Right kidney (tissue), 9 donors: ENCODE measurements at places on chromosomes 6 and 20.

DNA sequence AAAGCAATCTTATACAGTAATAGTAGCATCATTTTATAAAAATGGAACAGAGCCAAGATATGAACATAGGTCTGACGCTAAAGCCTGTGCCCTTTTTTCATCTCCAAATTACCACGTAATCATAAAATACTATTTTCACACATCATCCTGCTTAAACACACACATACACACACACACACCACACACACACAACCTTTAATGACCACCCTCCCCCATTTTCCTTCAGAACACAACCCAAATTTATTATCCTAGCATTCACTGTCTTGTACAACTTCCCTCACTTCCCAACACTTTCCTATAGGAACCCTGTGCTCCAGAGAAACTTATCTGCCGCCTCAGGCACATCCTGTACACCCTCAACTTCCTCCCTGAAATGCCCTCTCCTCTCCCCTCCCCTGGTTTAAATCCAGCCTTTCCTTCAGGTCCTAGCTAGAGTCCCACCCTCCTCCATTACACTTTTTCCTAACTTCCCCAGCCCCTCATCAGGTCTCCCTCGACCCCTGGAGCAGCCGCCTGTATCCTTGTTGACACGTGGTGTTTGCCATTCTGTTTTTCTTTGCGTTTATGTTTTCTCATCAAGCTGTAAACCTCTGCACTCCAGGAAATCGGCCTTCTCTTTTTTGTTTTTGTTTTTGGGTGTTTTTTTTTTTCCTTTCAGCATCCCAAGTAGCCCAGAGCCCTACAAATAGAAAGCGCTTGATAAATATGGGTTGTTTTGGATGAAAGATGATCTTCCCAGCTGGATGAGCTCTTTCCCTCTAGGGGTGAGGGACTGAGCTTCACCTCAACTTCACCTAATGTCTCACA lies 968 bp upstream of the MMP24 start:
- peak; percentile 9 for DNase-seq

DNA sequence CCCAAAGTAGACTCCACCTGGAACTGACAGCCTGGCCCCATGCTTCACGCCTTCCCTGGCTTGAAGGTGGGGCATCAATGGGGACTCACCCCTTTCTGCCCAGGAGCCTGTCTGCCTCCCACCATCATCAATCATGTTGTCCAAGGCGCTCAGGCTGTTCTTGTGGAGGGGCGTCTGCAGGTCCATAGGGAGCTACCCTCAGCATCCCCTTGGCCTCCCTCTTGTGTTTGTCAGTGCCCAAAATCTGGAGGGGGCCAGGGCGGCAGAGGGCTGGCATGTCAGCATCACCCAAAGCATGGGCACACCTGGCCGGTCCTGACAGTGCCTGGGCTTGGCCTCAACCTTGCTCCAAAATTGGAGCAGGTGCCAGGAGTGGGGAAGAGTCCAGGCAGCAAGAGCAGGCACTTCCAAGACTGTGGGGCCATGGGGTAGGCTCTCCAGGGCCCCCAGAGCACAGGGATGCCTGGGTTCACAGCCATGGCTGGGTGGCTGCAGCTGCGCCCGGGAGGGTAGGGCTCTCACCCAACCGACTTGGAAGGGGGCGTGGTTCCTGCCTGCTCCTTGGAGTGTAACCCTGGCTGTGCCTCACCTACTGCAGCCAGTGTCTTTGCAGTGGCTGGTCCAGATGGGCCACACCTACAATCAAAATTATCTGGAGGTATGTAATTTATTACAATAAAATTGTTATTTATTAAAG lies 903.4 kb downstream of the EYS start:
- DNase-seq: no peak

GRCh38 chr20:14832630-14833029 lies 495.2 kb upstream of the FLRT3 start:
- no peak for DNase-seq

GRCh38 chr20:36499723-36500501 lies 41.4 kb upstream of the MYL9 start:
- DNase-seq: no peak

GRCh38 chr20:13784271-13784892 lies 337 bp downstream of the ESF1 start:
- DNase-seq: no peak

DNA sequence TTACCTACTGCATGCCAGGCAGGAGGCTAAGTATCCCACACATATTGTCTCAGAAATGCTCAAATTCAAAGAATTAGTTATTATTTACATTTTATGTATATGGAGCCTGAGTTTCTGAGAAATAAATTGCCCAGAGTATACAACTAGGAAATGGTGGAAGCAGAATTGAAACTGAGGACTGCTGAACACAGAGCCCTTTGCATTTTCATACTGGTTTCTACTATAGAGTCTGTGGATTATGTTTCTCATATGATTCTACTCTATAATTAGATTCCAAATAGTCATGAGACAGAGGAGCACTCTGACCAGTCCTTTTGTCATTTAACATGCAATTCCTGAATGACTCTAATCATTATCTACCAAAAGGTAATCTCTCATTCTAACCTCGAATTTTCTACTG lies 254.3 kb downstream of the LMBRD1 start:
- DNase-seq: no peak

GRCh38 chr20:57943950-57944349 lies 234.1 kb upstream of the PMEPA1 start:
- DNase-seq: no peak

DNA sequence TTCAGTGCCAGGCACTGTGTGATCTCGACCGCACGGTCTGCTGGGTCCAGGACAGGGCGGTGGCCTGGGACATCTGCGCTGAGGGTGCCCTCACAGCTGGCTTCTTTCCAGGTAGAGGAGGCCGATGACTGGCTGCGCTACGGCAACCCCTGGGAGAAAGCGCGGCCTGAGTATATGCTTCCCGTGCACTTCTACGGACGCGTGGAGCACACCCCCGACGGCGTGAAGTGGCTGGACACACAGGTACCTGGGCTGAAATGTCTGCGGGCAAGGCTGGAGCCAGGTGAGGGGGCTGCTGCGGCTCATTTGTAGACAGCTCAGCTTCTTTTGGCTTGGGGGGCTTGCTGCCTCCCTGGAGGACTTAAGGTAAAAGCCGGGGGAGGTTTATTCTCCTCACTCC lies 26.6 kb downstream of the PYGB start:
- no peak for DNase-seq

DNA sequence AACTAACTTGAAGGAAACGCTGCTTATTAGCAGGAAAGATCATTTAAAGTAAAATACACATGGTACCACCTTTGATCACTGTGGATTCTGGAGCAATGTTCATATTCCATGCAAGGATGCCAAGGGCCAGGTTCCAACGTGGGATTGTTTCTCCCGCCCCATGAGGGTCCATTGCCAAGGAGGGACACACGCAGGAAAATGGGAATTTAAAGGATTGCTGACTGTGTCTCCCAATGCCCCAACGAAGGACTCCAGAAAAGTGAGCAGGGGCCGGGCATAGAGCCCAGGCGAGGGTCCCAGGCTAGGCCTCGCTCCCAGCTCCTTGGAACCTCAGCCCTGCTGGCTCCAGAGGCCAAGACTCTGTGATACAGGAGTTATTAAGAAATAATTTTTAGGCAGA lies 111.2 kb downstream of the DACT2 start:
- DNase-seq: no peak

DNA sequence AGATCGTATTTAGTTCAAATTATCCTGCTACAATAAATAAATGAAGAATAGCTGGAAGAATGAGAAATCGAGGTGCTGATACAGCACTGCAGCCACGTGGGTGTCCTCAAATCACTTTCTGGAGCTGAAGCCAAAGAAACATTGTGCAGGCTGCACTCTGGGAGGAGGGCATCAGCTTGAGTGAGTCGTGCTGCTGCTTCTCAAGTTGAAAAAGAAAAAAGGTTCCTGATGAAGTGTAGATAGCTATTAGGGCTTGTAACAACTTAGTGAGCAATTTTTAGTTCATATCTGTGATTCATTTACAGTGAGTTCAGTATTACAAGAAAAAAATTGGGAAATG lies 40.5 kb downstream of the DSE start:
- no peak for DNase-seq

GRCh38 chr6:120230008-120230407 lies 880.4 kb upstream of the MAN1A1 start:
- DNase-seq: no peak

DNA sequence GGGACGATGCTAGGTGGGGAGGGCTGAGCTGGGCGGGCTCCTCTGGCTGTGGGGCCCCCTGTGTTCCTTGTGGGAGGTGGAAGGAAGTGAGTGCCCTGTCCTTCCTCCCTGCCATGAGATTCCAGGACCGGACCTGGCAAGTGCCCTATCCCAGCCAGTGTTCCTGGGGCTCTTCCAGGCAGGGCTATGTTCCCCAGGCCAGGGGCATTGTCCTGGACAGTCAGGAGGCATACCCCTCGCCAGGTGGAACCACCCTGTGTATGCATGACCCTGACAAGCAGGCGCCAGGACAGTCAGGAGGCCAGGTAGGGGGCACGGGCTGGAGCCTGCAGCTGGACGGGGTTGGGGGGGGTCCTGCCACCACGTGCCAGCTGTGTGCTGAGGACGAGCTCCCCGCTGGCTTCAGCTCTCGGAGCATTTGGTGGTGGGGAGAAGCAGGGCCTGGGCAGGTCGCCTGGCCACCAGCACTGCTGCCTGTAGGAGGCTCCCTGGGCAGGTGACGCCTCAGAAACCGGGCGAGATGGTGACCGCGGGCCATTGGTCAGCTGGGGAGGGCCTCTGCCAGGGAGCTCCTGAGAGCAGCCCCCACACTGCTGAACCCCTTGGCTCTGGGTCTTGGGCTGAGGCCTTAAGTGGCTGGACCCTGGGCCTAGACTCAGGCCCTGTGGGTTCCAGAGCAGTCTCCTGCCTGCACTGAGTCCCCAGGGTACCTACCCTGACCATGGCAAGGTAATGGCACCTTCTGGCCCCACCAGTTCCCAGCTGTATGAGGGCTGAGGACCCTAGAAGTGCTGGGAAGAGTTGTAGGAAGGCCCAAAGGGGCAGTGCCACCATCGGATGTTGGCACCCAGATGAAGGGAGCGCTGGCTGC lies 694 bp downstream of the SLC17A9 start:
- DNase-seq: no peak

DNA sequence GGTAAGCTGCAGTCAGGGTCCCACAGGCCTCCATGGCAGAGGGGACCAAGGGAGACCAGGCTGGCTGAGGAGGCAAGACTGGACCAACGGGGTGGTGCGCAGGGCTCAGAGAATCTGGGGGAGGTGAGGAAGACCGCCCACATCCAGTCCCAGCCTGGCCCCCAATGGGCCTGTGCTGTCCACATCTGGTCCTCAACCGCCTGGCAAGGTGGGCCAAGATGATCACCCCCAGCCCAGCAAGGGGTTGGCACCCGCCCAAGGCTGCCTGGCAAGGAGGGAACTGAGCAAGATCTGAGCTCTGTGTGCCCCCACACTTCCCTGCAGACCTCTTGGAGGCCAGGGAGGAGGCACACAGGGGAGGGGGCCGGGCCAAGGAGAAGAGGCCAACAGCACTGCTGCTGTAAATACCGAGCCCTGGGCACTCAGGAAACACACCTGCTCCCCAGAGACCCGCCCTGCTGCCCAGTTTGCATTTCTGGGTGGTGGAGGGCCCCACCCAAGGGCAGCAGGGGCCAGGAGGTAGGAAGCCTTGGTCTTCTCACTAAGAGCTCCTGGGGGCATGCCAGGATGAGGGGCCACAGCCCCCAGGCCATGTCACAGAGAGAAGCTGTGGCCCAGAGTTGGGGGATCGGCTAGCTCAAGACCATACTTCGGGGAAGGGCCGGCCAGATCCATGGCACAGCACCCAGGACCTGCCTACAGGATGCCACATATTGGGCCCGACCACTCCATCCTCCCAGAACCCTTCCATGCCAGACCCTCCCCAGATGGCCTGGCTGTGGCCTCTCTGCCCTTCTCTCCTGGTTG lies 109.6 kb downstream of the ASXL1 start:
- DNase-seq: no peak

GRCh38 chr6:158808442-158808833 lies 10.7 kb downstream of the EZR start:
- DNase-seq: no peak

GRCh38 chr6:161242779-161243693 lies 30.8 kb downstream of the AGPAT4 start:
- no peak for DNase-seq

GRCh38 chr6:4021854-4022695 lies 56.9 kb downstream of the FAM217A start:
- no peak for DNase-seq

DNA sequence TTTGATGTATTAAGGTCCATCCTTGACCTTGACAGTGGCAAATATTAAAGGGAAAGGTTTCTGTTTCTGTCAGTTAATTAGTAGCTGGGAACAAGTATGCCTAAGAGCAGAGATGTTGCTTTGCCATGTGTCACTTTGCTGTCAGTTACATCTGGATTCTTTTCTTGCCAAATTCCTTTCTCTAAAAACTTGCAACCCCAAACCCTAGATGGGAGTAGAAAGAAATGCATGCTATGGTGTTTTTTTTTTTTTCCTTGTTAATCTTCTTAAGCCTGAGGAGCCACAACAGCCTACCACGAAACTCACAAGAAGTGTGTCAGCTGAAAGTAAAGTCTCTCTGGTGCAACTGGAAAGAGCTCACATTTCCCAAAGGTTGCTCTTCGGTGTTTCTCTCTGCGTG lies 18.0 kb upstream of the CLDN20 start:
- no peak for DNase-seq

DNA sequence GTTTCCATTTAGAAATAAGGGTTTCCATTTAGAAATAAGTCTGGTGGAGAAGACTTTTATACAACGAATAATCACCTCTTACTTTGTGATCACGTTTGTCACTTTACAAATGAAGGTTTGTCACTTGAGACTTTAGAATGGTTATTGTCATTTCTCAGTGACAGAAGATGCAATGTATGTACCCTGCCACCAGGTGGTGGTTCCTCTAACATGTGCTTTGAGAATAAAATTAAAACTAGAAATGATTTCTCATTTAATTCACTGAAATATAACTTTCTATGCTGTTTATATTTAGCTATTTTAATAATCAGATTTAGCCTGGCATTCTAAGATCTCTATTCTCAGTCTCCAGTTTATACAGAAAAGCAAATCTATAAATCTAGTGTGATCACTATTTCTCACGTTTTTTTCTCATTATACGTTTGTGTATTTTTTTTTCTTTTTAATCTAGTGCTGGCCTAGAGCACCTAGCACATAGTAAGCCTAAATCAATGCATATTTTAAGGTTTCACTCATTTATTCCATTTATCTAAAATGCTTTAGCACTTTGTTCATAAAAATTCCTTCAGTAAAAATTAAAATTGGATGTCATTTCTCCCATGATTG lies 57.4 kb upstream of the TFAP2D start:
- no peak for DNase-seq

DNA sequence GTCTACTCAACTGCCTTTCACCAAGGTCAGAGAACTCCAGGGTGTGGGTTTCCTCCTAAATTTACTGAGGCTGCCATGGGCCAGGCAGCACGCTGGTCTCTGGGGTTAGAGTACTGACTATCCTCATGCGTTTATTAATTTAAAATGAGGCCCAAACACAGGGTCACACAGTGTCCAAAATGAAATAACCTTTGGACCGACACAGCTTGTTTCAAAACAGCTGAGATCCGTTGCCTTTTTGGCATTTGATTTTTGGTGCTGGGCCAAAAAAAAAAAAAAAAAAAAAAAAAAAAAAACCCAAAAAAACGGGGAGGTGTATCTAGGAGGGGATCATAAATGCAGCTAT lies 14.6 kb upstream of the TOX2 start:
- no peak for DNase-seq

GRCh38 chr6:169075211-169075914 lies 178.3 kb downstream of the THBS2 start:
- no peak for DNase-seq
